ENCODE measurements at places on chromosomes 7 and 10.

DNA sequence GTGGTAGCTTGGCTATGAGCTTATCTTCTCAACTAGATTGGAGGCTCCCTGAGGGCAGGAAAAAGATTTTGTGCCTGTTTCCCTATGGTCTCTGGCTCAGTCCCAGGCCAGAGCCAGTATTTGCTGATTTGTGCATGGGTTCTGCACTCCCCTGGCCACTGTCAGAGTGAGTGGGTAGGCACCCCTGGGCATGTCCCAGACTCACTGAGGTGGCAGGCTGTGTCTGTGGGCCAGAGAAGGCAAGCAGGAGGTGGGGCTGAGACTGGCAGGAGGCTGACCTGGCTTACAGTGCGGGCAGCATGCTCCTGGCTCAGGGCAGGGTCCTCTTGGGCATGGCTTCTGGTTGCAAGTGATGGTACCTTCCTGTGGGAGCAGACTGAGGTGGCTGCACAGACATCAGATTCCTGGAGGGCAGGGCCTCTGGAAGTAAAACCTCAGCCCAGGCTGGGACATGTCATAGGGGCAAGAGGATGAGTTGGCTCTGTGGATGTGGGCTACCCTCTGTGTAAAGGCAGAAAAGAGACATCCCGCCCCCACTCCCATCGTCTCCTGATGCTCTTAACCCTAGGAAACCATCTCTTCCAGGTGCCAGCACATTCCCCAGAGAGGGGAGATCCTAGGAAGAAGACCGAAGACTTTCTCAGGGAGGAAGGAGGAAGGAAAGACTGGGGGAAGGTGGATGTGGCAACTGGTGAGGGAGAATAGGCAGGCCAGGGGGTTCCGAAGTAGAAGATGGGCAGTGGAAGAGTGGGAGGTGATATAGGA lies 4.3 kb downstream of the KCP start:
- DNase-seq = no peak

GRCh38 chr7:8390262-8390626 lies 43.2 kb upstream of the NXPH1 start:
- DNase-seq = no peak

DNA sequence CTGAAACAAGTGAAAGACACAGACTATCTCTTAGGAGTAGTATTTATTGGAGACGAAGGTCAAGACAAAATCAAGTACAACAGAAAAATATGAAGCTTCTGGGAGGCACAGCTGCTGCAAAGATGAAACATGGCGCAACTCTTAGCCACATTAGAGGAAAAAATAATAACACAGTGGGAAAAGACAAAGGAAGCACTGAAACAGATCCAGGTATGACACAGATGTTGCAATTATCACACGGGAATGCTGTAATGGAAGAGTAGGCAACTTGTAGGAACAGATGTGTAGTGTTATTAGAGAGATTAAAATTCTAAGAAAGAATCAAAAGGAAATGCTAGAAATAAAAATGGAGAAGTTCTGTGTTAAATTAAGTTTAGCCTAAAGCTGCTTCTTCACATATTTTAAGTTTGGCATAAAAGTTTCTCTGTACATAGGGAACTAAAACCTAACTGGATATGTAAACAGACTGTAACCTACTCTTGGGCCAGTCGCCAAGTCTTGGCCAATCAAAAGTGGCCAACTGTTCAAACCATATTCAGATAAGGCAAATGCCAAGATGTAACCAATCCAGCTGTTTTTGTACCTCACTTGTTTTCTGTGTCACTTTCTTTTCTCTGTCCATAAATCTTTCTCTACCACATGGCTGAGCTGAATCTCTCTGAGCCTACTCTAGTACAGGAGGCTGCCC lies 1132.0 kb upstream of the LRRTM3 start:
- no peak for DNase-seq

GRCh38 chr7:158020706-158021095 lies 566.9 kb downstream of the PTPRN2 start:
- DNase-seq = no peak

DNA sequence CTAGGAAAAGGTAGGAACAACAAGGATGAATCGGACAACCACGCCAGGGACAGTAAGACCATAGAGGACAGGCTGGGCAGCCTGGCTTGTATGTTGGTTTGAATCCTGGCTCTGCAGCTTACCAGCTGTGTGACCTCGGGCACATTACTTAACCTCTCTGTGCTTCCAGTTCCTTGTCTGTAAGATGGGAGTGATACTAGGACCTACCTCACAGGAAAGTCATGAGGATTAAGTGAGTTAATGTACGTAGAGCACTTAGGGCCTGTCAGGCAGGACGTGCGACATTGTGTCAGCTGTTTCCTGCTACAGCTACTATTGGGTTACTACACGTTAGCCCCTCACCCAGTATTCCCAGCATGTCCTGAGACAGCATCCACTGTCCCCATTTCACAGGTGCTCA lies 32.1 kb downstream of the PLAC9 start:
- DNase-seq = no peak

GRCh38 chr10:124529661-124530214 lies 68.1 kb downstream of the LHPP start:
- no peak for DNase-seq

- no peak for DNase-seq
Observed at GRCh38 chr10:95691281-95691680, 2.4 kb downstream of the TCTN3 start.

- no peak for DNase-seq
Observed at GRCh38 chr7:77693830-77694583, 2.3 kb upstream of the RSBN1L start.

- DNase-seq = no peak
Observed at GRCh38 chr10:29248158-29248557, 40.7 kb upstream of the LYZL1 start.

- peak; percentile 59 for DNase-seq
Observed at GRCh38 chr10:104680467-104681401, 39.6 kb downstream of the SORCS3 start.

DNA sequence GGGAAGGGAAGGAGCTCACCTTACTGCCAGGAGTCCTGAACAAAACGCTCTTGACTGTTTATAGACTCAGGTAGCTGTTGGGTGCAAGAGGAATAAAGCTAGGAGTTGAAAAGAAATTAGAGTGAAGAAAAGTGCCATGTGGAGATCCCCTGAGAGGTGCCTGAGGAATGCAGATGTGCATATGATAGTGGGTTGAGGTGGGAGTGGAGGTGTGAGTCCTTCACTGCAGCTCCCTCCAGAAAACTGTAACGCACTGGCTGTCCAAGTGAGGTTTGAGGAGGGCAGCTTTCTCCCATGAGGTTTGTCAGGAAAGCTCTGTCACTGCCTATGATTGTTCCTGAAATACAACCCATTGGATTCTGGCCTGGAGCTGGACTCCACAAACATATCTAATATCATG lies 904.8 kb upstream of the POT1 start:
- DNase-seq = no peak

GRCh38 chr10:124600051-124600880 lies 138.6 kb downstream of the LHPP start:
- DNase-seq = no peak

GRCh38 chr7:112735261-112735660 lies 54.9 kb downstream of the TMEM168 start:
- no peak for DNase-seq
